ENCODE measurements at places on chromosomes 16 and 17.

- DNase-seq = peak; percentile 95
Measured at GRCh38 chr17:41786227-41787020, at the start of gene JUP. TSS of gene JUP (minus strand) at chr17:41786711. CDS start at chr17:41771854, 14,857 bp downstream.

DNA sequence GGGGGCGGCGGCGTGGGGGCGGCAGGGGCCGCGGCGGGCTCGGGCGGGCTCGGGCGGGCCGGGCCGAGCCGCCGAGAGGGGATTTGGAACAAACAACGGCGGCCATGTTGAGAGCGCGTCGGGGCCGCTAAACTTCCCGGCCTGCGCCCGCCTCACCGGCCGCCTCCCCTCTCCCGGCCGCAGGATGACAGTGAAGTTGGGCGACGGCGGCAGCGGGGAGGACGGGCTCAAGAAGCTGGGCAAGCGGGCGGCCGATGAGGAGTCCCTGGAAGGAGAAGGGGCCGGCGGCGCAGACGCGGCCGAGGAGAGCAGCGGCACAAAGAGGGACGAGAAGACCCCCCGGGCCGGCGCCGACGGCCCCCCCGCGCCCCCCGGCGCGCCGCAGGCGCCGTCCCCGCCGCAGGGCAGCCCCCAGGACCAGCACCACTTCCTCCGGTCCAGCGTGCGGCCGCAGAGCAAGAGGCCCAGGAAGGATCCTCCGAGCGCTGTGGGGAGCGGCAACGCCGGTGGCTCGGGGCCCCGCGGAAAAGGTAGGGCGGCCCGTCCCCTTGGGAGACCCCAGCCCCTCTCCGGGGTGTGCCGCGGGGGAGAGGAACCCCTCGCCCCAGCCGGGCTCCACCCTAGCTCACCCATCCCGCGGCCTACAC is 2.4 kb downstream of the CRAMP1 start:
- DNase-seq = no peak

DNA sequence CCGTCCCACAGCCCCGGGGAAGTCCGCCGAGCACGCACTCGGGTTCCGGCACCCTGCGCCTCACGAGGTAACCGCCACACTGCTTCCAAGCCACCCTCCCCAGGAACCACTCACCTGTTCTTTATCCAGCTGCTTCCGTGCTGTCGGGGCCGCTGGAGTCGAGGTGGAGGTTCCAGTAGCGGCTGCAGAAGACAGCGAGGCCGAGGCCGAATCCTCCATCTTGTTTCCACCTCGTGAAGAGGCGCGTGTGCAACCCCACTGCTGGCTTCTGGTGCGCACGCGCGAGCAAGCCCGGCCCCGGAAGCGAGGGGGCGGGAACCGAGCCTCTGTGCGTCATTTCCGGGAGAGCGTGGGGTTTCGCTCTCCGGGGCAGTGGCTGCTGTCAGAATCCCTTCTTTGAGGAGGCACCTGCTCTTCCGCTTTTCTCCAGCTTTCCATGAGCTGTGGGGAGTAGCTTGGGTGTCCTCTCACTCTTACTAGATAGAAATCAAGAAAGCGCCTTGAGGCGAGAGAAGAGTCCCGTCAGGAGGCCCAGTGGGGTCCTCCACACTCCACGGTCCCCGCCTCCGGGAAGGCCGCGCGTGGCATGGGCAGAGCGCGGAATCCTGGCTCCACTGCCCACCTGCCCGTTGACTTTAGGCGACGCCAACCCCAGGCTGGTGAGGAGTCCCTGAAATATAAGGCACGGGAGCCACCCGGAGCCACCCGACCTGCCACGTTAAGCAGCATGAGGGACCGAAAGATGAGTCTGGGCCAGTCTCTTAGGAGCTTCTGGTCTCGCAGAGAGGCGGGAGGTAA is at the start of gene RSL1D1:
RSL1D1 (minus strand) TSS at position 249 of the 798 bp plus-strand sequence; CDS start at position 219, 30 bp downstream.
- DNase-seq = peak; percentile 75

- DNase-seq = no peak
Measured at GRCh38 chr16:72380283-72380682, 208.3 kb upstream of the PMFBP1 start.

GRCh38 chr17:4086041-4086483 is 56.8 kb downstream of the ZZEF1 start:
- DNase-seq = no peak

DNA sequence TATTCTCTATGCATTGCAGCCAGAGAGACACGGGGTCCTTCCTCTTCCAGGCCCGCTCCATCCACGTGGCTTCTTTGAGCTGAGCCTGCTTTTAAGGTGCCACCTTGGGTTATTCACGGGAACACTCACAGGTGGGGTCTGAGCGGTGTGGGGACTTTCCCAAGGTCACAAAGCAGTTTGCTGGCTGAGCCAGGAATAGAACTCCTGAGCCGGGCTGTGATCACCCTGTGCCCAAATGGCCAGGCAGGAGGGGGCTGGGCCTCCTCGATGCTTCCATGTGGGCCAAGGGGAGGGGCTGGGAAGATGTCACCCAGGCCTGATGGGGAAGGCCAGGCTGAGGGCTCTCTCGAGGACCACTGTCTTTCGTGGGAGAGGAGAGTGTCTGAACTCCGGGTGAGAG is 13.0 kb upstream of the GSE1 start:
- no peak for DNase-seq

GRCh38 chr16:12062343-12063003 is 85.9 kb downstream of the SNX29 start:
- no peak for DNase-seq
